Activated T-cell treated with anti-CD3 and anti-CD28 coated beads for 4 hours (primary cell): ENCODE measurements at places on chromosomes 16 and 17.

GRCh38 chr17:67033613-67034012 lies 10.7 kb upstream of the CACNG1 start:
- DNase-seq = no peak

- DNase-seq = no peak
These were observed at the start of gene KRT25 for GRCh38 chr17:40755231-40755630. Gene KRT25, minus strand, starts transcription at chr17:40755331. Its CDS starts 60 bp downstream, at chr17:40755271.

DNA sequence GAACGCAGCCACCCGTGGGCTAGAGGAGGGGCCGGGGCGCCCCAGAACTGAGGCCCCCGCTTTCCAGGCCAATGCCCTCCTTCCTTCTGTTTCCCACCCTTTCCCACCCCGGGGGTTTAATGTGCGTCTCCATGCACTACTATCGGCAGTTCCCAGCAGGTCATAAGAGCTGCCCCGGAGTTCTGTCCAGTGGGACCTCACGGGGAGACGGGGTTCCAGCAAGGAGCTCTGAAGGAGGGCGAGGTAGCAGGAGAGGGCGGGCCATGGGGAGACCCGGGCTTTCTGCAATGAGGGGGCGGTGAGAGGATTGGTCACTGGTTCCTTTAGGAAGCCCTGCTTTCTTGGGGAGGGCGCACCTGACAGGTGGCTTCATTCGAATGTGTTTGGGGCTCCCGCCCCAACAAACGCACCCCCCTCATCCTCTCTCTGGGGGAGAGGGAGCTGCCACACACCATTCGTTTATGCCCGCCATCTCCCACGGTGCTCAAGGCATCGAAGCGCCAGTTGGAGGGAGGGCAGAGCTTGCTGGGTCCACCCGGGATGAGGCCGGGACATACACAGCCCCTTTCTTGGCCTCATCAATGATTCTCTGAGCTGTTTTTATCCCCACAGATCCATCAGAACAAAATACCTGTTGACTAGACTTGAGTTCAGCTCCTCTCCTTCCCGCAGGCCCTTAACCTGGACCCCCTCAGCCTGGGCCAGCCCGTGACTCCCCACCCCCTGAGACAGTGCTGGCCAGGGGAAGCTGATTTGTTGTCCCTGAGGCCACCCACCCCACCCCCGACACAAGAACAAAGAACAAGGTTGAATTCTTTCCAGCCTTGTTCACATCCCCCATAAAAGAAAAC lies 44.1 kb downstream of the SLC7A5 start:
- DNase-seq = no peak

GRCh38 chr16:71414038-71414437 lies 27.8 kb downstream of the TLE7 start:
- no peak for DNase-seq

GRCh38 chr17:27533874-27534815 lies 77.9 kb downstream of the KSR1 start:
- DNase-seq = no peak

DNA sequence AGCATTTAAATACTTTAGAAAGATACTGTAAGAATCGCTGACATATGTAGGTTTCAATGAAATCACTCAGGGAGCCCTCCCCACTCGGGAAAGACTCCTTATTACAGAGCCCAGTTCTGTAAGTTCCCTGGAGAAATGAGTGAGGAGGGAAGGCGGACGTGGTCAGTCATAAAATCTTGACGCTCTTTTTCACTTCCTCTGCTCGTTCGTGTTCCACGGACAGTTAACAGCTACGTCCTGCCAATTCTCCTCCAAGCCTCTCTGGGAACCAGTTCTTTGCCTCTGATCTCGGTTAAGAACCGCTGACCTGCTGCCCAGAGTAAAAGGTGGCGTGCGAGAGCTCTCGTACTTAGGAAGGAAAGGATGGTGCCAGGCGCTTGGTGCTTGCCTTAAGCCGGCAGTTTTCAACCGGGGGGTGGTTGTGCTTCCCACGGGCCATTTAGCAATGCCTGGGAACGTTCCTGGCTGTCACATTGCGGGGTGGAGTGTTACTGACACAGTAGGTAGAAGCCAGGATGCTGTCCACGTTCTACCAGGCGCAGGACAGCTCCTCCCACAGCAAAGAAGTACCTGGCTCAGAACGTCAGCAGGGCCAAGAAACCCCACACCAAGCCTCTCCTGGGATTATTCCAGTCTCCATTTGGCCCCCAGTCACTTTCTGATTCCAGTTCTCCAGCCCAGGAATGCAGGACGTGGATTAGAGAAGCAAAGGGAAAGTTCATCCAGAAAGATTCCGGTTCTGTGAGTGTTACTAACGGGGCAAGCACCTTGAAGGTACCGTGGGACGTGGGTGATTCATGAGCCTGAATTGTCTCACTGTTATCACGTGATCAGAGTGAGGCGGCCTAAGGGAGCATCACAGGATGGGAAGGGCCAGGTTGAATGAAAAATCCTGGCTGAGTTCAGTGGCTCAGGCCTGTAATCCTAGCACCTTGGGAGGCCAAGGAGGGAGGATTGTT lies 87.7 kb downstream of the MRM3 start:
- DNase-seq = no peak

- DNase-seq = no peak
These were observed 473.2 kb downstream of the RBFOX1 start for GRCh38 chr16:7805686-7806396.

DNA sequence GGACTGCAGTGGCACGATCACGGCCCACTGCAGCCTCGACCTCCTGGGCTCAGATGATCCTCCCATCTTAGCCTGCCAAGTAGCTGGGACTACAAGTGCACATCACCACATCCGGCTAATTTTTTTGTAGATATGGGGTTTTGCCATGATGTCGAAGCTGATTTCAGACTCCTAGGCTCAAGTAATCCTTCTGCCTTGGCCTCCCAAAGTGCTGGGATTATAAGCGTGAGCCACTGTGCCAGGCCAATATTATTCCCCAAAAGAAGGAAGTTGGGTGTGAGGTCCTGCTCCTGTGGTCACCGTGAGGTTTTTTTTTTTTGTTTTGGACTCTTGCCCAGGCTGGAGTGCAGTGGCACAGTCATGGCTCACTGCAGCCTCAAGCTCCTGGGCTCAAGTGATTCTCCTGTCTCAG lies 1.5 kb downstream of the AMZ2 start:
- DNase-seq = no peak

- no peak for DNase-seq
These were observed 2.1 kb upstream of the NRN1L start for GRCh38 chr16:67882374-67883145.

DNA sequence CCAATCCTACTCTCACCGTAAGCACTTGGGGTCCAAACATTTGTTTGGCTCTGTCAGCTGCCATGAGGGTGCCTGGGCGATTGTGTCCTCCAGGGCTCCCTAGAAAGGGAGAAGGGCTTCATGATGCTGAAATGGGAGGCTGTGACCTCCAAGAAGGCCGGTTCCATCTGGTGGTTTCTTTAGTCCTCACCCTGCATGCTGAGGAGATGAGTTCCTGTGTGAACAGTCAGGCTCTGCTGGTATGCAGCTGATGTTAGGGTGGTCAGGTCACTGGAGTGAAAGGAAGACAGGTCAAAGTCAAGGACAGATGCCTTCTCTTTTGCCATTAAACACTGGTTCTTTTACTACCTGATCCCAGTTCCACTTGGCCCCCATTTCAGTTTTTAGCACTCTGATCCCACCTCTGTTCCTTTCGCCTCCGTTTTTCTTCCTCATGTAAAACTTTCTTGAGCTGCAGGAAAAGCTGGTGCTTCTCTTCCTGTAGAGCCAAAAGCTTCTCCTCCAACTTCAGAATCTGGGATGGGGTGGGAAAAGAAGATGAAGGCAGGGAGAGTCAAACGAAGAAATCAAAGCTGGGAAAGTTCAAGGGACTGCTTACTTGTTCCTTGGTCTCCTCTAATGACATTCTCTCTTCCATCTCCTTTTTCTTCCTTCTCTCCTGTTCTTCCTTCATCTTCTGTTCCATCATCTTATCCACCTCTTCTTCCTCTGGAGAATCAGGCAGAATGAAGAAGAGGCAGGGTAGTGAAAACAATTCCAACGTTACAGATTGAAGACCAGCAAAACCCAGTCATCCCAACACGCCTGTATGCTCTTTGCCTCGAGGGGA lies 1.1 kb downstream of the GPS2 start:
- DNase-seq = no peak

- peak; percentile 40 for DNase-seq
These were observed 33.5 kb upstream of the BCO1 start for GRCh38 chr16:81204798-81205680.

GRCh38 chr17:57739402-57740234 lies 5.5 kb downstream of the CCDC182 start:
- no peak for DNase-seq

DNA sequence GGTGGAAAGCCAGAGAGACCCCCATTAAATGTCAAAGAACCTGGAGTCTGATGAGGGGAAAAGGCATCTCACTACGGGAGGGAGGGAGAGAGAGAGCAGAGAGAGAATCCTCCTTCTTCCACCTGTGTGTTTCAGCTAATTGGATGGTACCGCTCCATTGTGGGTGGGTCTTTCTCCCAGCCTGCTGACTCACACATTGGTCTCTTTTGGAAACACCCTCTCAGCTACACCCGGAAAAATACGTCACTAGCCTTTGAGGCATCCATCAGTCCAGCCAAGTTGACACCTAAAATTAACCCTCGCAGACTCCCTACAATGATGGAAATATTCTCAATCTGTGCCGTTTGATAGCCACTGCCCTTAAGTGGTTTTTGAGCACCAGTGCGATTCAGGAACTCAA lies 100.4 kb downstream of the ELAC2 start:
- DNase-seq = no peak

DNA sequence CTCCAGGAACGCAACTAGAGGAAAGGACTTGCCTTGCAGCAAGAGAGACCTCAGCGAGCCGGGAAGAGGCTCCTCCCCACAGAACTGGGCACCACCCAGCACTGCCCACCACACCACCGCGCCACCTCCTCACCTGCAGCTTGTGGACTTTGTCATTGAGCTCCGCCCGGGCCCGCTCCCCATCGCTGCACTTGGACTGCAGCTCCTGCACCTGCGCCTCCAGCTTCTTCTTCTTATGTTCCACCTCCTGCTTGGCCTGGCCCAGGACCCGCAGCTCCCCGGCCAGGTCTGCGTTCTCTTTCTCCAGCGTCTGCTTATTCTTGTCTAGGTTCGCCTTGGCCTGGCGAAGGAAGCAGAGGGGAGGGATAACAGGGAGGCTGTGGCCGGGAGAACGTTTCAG lies 76.7 kb downstream of the NDE1 start:
- DNase-seq = no peak

- no peak for DNase-seq
These were observed 21.2 kb downstream of the SMG6 start for GRCh38 chr17:2282297-2282873.

DNA sequence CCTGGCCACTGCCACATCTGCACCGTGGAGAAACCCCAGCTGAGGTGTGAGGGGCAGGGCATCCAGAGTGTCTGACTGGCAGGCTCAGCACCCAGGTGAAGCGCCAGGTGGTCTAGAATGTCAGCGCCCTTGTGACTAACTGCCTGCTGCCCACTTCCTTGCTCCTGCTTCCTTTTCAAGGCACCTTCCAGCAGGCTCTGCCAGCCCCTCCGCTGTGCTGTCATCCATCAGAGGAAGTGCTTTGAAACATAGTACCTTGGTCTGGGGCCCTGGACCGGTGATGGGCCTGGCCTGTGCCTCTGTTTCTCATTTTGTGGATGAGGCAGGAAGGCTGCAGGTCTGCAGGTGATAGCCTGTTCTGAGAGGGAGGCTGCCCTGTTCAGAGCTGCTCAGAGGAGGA lies 5.5 kb downstream of the SPNS2 start:
- no peak for DNase-seq

DNA sequence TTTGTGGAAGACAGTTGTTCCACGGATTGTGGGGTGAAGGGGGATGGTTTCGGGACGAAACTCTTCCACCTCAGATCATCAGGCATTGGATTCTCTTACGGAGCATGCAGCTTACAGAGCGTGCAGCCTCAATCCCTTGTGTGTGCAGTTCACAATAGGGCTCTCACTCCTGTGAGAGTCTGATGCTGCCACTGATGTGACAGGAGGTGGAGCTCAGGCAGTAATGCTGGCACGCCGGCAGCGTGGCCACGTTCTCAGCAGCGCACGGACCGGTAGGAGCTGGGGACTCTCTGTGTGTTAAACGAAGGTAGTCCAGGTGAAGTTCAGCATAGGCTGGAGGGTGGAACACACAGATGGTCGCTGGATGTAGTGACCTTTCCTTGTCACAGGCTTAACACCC lies 37.8 kb downstream of the SEC14L1 start:
- no peak for DNase-seq

DNA sequence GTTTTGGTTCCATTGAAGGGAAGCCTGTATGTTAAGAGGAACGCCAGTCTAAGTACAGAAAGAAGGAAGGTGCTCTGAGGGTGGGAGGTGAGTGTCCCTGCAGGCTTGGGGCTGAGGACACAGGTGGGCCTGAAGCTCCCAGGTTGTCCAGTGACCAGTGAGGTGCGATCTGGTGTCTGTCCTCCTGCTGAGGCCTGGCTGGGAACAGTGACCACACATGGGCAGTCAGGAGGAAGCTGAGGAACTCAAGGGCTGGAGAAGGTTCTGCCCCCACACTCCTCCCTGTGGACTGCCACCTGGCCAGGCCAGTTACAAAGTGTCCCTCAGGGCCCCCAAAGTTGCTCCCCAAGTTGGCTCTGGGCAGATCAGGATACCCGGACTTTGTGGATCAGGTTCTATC lies 102.1 kb downstream of the N4BP1 start:
- no peak for DNase-seq

- DNase-seq = no peak
These were observed 6.0 kb downstream of the HELZ start for GRCh38 chr17:67238991-67239390.

DNA sequence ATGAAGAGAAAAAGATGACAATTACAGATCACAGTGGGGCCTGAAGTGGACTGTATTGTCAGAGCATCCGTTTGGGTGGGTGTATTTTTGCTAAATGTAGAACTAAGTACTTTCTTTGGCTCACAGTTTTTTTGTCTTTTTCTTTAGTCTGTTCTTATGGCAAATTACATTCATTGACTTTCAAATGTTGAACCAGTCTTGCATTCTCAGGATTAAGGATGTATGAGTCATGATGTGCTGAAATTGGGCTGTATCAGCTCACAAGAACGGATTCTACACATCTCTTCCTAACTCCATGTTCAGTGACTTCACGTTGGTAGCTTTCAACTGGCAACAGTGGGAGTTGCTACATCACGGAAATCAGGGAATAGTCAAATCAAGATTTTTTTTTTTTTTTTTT lies 66.5 kb downstream of the TEX2 start:
- DNase-seq = no peak

GRCh38 chr17:7888184-7888920 lies at the start of gene CHD3:
Gene CHD3, plus strand, starts transcription at chr17:7888789. Its CDS starts 212 bp downstream, at chr17:7889001.
- peak; percentile 30 for DNase-seq

- DNase-seq = no peak
These were observed 251 bp upstream of the HSF5 start for GRCh38 chr17:58488428-58488890.
